ENCODE measurements at places on chromosomes 7 and 10. TPM values are rescaled to one million over a fixed set of nuclear protein-coding genes. Genes with fewer than 3 reads are reported as not detected.

Gene CPA2
- total RNA-seq: not detected

Gene ARMC10
- 49.7 TPM for total RNA-seq

Gene OR2A5
- total RNA-seq: not detected

Gene SPAM1
- not detected for total RNA-seq

Gene UCN3
- not detected for total RNA-seq

Gene COL17A1
- total RNA-seq: 0.65 TPM

Gene DDX50
- total RNA-seq: 52.6 TPM

Gene GPR146
- 12.0 TPM for total RNA-seq

Gene TLX1
- 0.15 TPM for total RNA-seq

Gene SDK1
- total RNA-seq: 0.32 TPM

Gene LRIT1
- total RNA-seq: not detected

Gene ZNF804B
- not detected for total RNA-seq

Gene CYP3A7
- total RNA-seq: not detected

Gene NOS3
- total RNA-seq: 26.4 TPM

Measured in epithelial cell of umbilical artery (primary cell).